ENCODE measurements at places on chromosomes 13 and 19.
A peak's percentile ranks its signal among the peaks of the same experiment; 100 is the strongest.

DNA sequence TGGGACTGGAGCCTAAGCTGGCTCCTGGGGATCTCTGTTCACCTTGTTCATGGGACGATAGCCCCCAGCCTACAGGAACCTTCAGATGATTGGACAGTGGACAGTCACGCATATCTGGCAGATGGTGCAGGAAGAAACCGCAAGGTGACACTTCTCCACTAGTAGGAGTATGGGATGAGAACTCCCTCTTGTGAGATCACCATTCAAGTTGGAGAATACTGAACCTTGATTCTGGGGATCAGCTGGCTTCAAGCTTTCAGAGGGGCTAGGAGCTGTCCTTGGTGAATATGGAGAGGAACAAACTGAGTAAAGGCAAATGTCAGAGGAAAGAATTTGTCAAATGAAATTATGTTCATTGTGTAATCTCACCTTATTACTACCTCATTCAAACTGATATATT lies 204.5 kb downstream of the PDS5B start:
- DNase-seq: peak; percentile 7

GRCh38 chr19:19642506-19643157 lies 825 bp downstream of the GMIP start:
- peak; percentile 11 for DNase-seq

DNA sequence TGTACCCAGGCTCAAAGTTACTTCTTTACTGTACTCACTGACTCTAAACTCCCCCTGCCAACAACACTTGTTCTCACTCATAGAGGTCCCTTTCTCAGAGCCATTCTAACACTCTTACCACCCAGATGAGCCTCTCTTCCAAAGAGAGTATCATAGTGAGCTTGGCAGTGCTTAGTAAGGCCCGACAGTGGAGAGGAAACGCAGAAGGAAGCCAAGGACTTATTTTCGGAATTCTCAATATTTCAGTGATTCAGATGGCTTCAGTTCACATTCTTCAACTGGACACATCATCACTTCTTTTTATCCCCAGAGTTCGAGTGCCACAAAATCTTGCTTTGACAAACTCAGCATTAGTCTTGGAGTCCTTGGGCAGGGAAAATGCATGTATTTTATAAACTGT lies 285.9 kb downstream of the DNAJC15 start:
- no peak for DNase-seq

DNA sequence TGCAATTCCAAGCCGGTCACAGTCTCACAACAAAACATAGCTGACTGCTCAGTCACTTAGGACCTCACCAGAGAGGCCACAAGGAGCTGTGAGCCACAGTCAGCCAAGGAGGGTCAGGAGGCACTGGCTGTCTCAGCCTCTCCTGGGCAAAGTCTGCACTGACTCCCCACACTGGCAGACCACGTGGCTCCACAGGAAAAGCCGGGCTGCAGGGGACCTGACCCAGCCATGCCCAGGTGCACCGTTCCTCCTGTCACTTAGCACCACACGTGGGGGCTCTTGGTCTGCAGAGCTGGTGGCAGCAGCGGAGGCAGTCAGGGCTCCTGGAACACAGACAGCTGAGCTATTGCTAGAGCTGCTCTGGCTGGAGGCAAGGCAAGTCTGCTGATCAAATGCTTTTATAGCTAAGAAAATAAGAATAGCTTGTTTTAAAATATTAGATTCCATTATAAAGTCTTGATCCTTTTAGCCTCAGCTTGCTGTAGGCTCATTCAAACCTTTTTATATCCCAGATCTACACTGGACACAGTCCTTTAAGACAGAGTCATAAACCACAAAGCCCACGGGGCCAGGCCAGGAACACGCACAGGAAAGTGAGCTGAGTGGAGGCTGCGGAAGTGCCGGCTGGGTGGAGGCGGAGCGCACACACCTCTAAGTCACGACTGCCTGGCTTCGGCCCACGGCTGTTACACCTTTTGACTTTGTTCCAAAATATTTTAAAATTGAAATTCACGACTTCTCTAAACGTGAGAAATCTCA lies 744.1 kb downstream of the UQCRFS1 start:
- peak; percentile 1 for DNase-seq

DNA sequence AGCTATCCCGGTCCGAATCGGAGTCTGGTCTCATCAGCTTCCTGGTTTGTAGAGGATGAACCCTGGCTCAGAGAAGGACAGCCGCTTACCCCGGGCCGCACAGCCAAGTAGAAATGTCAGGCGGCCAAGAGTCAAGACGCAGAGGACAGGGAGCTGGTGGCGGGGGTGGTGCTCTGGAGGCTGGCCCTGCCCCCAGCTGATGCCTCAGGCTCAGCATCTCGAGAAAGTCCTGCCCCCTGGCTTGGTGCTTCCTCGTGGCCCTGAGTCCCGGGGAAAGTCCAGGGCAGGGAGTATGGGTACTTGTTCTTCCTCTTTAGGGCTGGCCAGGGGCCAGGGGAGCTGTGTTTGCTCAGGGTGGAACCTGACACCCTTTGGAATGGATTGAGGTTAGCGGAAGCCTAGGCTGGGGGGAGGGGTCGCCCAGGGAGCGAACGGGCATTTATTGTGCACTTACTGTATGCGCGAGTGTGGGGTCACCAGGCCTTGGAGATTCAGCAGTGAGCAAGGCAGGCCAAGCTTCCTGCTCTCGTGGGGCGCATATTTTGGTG lies 2.2 kb downstream of the TJP3 start:
- DNase-seq: peak; percentile 93

DNA sequence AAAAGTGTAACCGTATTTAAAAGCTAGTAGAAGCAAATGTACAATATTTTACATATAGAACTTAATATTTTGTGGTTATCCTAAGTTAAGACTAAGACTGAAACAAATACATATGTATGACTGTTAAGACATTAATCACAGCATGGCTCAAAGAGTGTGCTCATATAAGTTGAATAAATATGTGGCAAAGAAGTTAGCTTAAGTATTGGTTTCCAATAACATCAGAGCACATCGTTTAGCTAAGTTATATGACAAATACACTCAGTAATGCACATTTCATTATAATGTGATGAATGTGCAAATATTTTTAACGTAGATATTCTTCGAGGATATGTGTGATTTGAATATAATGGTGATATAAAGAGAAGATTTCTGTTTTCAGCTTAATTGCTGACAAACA lies 253.8 kb downstream of the SLITRK5 start:
- DNase-seq: peak; percentile 18

- no peak for DNase-seq
Observed at GRCh38 chr13:62137629-62138405, 722.2 kb upstream of the PCDH20 start.
